Retinal pigment epithelial cell (primary cell): ENCODE measurements at places on chromosomes 2 and 18.

- DNase-seq = no peak
Measured at GRCh38 chr2:80078290-80079036, 226.1 kb downstream of the LRRTM1 start.

- no peak for DNase-seq
Measured at GRCh38 chr2:47073641-47074040, 81.5 kb downstream of the STPG4 start.

GRCh38 chr2:26626606-26627005 lies 14.6 kb downstream of the CIB4 start:
- no peak for DNase-seq

DNA sequence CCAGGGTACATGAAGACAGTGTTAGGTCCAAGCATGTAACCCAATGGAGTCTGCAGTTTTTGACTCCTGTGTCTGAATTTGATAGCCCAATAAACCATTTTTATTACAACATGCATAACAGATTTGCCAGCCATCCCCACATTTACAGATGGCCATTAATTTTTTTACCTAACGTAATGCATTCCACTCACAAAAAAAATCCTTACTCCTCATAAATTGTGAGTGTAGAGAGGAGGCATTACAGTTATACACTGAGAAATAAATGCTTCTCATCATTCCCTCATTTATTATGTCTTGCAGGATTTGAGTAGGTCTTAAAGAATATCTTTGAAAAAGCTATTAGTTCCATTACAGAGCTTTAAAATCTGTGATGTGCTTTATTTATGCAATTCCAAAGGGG lies 193.8 kb downstream of the CMPK2 start:
- no peak for DNase-seq

GRCh38 chr18:13302457-13303225 lies 84.1 kb downstream of the LDLRAD4 start:
- no peak for DNase-seq

- peak; percentile 15 for DNase-seq
Measured at GRCh38 chr2:236507393-236508085, 62.1 kb upstream of the ACKR3 start.

DNA sequence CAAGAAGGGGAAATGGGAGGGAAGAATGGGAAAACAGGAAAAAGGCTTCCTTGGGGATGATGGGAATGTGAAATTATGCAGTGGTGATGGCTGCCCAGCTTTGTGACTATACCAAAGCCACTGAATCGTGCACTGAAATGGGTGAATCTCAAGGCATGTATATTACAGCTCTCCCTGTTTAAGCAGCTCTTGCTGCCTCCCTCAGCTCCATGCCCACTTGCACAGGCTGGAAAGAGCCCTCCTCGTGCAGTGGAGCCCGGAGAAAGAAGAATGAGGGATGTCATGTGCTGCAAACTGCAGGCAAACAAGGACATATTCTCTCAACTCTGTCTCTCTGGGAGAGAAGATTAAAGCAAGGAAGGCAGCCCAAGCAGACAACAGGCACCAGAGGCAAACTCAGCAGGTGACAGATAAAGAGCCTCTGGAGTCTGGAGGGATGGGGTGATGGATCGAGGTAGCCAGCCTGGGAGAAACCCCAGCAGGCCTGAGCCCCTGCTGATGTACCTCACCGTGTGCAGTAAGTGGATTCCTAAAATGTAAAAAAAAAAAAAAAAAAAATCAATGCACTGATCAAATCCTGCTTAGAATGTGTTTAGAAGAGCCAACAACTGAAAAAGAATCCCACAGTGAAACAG lies 62.4 kb upstream of the SLC66A3 start:
- no peak for DNase-seq

DNA sequence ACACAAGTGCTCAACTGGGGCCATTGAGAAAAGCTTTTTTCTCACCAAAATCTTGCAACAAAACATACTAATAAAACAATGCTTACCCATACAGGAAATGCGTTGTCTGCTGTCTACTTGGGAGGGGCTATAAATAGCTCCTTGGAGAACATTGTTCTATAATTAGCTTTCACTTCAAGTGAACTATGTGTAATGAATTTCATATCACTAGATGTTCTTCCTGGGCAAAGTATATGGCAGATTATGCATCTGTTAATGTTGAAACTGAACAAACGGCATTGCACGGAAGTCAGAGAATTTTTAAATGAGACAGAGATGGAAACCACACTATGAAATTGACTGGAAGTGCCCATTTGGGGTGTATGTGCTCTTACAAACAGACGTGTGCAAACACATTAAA lies 6.4 kb upstream of the NPAS2 start:
- peak; percentile 55 for DNase-seq

DNA sequence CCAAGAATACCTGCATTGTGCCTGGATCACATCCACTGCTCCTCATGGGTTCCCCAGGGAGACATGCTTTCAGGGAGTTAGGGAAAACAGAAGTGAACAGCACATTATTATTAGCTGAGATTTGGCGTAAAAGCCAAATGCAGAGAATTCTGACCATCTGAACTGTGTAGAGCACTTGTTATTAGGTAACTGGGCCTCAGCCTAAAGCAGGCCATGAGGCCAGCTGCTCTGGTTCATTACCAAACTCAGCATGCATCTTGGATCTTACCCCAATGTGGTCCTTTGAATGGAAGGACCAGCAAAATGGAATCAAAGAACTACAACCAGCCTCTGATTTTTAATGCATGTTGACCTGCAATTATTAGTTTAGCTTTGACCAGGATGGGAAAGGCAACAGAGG lies 322.3 kb downstream of the KCNS3 start:
- DNase-seq = no peak

DNA sequence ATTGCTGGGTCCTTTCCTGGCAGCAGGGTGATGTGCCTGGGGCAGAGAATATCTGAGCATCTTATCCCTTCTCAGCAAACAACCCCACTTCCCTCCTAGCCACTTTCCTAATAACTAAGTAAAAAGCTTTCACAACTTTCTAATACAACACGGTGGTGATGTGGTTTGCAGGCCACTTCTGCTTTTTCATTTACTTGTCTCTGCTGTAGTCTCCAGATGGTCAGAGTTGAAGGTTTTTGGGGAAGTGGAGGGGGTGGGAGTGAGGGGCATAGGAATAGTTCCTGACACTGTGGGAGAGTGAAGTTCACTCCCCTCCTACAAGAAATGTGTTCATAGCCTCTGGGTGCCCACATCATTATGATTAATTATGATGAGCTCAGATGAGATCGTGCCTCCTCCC lies 11.6 kb downstream of the OXER1 start:
- no peak for DNase-seq

GRCh38 chr2:47592381-47592780 lies 189.4 kb downstream of the MSH2 start:
- DNase-seq = peak; percentile 99

DNA sequence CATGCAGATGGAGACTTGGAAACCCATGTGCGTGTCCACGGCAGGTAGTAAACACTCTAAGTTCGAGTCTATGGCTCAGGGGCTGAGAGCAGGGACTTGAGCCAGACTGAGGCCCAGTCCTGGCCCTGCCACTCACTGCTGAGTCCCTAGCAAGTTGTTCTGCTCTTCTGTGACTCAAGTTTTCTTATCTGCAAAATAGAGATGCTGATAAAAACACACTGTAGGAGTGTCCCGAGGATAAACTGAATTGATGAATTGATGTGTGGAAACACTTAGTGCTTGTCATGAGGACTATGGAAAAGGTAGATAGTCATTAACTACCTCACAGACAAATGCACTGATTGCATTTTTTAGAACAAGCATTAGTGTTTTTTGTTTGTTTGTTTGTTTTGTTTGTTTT lies 73.2 kb downstream of the BOLA3 start:
- DNase-seq = no peak

GRCh38 chr18:53946594-53946993 lies 277.9 kb downstream of the MBD2 start:
- DNase-seq = no peak

DNA sequence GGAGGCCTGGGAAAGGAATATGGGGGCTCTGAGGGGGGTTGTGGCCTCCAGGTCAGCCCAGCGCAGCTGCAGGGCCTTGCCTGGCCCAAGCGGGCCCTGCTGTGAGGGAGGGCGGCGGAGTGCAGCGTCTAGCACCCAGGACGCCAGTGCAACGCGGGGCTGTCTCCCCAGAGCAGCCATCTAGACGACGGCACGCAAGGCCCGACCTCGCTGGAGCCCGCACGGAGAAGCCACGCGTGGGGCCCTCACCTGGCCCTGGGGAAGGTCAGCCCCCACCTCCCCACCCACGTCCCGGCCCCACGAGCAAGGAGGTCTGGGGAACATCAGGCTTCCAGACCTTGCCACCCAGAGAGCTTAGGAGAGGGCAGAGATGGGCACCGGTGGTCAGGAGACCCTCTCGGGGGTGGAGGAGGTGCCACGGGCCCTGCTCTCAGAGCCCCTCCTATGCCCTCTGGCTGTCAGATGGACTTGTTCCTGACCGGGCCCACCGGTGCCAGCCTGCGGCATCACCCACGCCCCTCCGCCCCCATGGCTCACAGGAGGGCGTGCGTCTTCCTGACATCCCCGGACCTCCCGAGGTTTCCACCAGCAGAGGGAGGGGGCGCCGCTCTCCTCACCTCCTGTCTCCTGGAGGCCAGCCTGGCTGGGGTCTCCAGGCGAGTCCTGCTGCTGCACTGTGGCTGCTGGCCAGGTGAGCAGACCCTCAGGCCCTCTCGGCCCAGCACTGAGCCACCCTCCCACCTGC lies 17.0 kb downstream of the GPR35 start:
- no peak for DNase-seq

DNA sequence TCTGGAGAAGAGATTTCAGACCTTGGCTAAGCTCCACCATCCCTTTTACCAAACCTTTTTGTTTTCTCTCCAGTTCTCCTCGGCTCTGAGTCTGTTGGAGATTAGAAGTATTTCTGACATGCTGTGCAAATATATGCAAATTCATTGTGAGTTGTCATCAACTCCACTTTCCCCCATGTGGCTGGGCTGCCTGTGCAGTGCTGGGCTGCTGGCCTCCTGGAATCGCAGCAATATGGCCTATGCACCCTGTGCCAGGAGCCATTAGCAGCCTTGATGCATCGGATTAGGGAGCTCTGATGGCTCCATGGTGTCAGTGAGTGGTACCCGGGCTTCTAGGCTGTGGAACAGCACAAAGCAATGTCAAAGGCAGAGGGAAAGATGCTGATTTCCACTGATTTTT lies 80.0 kb downstream of the GPR39 start:
- DNase-seq = no peak

GRCh38 chr2:132373391-132374135 lies 43.0 kb upstream of the GPR39 start:
- DNase-seq = peak; percentile 9

GRCh38 chr2:160224060-160224459 lies 24.0 kb upstream of the ITGB6 start:
- peak; percentile 98 for DNase-seq

DNA sequence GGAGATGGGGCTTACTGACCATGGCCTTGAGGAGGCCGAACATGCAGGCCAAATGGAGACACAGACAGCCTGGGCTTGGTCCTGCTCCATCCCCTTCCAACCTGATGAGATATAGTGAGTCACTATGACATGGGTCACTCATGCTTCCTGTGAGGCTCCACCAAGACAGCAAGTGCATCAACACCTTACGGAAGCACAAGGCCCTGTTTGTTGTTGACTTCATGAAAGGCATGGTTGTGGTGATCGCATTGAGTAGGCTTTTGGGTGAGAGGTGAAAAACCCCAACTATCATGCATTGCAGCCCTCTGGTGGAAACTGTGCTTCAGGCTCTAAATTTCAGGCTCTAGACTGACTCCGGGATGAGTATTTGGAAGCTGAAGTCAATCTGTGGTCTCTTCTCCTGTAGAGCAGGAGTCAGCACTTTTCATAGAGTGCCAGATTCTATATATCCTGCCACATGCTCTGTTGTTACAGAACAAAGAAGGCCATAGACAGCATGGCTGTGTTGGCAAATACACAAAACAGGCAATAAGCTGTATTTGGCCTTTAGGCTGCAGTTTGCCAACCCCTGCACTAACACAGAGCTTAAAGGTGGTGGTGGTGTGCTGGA lies 10.1 kb downstream of the IL37 start:
- no peak for DNase-seq

- DNase-seq = no peak
Measured at GRCh38 chr2:29066997-29067605, 7.2 kb downstream of the PCARE start.

GRCh38 chr2:233404222-233404621 lies 49.9 kb downstream of the DGKD start:
- DNase-seq = no peak

GRCh38 chr18:79559436-79559835 lies 120.2 kb upstream of the CTDP1 start:
- DNase-seq = no peak

DNA sequence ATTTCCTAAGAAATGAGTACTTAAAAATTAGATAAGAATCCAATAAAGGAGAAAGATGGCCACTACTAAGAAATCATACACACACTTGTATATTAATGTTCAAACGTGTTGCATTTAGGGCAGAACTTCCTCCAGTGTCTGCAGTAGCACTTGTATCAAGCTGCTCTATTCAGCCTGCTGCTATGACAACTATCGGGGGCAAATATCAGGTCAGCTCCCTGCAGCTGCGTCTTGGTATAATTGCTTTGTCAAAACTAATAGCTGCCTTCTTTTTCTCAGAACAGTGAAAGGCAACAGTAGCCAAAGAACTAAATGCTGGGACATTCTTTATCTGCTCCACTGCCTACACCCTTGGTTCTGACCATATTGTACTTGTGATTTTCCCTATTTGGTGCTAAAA lies 300.7 kb downstream of the NOL4 start:
- no peak for DNase-seq

DNA sequence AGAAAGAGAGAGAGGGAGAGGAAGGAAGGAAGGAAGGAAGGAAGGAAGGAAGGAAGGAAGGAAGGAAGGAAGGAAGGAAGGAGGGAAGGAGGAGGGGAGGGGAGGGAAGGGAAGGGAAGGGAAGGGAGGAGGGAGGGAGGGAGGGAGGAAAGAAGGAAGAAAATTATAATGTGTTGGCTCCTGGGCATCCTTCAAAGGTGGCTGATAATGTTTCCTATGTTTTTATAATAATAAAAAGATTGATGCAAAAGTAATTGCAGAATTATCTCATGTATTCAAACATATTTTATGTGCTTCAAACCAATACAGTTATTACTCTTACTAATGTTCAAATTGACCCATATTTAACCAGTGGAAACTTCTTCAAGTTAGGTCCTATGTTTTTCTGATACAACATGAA lies 260.9 kb downstream of the LNPK start:
- DNase-seq = no peak

- no peak for DNase-seq
Measured at GRCh38 chr2:176873403-176873802, 339.2 kb upstream of the HNRNPA3 start.

- no peak for DNase-seq
Measured at GRCh38 chr2:29202819-29203495, 87.7 kb downstream of the CLIP4 start.
